ENCODE measurements at places on chromosomes 6 and 20.

- peak; percentile 21 for DNase-seq
Measured at GRCh38 chr6:26327450-26328264, 37.3 kb upstream of the BTN3A2 start.

GRCh38 chr6:41072836-41073202, at the start of gene NFYA:
Gene NFYA, plus strand, starts transcription at chr6:41072974. Its CDS starts 6,116 bp downstream, at chr6:41079090.
- DNase-seq, result peak; percentile 93

DNA sequence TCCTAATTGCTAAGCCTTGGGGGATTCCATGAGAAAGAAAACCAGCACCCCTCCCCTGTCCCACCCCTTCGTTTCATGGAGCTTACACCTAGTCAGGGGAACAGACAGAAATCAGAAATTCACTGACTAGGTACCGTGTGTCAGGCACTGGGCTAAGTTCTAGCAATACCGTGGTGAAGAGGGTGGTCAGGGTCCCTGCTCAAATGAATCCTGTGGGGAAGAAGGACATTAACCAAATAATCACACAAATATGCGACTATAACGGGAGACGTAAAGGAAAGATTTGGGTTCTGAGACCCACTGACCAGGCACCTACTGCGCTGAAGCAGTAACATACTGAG, 65.1 kb upstream of the TOP1 start:
- no peak for DNase-seq

DNA sequence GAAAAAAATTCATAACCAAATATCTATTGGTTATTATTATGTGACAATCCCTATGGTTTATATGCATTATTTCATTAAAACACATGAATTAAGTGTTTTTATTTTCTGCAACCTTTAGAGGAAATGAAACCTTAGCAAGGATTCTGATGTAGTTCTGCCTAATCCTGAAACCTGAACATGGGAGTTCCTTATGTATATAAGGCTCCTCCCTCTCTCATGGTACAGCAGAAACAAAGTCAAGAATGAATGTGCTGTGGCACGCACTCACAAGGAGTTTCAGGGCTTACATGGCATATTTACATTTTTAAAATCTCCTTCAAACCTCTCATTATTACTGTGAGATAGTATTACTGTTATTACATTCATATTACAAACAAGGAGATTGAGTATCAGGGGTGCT, 426.4 kb upstream of the CITED2 start:
- no peak for DNase-seq

DNA sequence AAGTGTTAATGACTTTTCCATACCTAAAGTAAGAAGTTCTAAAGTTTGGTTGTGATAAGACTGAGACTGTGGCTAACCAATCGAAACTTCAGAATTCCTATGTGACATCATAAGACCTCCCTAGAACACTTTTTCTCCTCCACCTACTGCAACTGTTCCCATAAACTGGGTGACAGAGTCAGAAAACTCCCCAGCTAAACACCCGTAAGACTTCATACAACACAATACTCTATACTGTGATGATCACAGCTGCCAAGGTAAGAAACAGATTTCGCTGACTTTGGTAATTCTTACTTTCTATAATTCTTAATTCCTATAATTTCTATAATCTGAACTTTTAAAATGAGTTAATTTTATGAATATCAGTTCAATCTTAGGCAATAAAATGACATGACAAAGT, at the start of gene PLN:
Gene PLN (plus strand): TSS at position 161 of the 400 bp plus-strand sequence. CDS start 10,626 bp downstream, outside the sequence.
- DNase-seq, result no peak

DNA sequence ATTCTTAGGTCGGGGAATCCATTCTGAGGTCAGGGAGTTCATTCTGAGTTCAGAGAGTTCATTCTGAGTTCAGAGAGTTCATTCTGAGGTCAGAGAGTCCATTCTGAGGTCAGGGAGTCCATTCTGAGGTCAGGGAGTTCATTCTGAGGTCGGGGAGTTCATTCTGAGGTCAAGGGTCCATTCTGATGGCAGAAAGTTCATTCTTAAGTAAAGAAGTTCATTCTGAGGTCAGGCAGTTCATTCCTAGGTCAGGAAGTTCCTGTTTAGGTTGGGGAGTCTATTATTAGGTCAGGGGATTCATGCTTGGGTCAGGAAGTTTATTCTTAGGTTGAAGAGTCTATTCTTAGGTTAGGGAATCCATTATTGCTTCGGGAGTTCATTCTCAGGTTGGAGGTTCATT, 16.5 kb upstream of the NXT1 start:
- no peak for DNase-seq

DNA sequence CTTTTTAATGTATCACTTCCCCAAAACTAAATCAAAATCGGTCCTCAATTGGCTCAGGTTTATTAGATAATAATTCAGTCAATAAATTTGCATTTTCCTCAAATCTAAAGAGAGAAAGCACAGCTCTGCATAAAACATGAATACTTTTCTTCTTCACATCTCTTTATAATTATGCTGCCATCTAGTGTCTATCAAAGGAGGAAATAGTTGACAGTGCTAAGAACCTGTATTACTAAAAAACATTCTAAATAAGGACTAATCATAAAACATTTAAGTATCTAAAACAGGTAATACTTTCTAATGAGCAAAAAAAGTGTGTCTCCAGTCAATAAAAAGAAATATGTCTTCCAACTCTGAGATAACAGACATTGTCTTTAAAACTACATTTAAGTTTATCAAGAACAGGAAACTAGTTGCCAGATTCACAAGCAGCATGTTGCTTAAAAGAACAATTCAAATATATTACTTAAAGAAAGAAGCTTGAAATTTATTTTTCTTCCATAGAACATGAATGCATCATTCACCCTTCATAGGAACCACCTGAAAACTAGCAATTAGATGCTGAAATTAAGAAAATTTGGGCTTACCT, 56.5 kb upstream of the DST start:
- no peak for DNase-seq

DNA sequence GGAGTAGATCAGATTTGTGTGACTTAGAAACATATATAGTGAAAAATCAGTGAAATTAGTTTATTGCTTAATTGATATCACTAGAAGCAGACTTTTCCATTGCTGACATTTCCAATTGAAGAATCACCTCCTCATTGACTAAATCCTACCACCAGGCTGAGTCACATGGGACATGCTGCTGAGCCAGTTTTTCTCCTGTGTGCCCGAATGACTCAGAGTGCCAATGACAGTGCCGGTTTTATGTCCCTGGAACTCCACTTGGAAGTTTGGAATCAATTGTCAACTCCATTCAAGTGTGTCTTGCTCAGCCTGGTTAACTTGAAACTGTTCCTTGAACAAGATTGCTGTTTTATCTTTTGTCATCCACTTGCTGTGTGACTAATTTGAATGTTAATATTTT, 316.1 kb upstream of the PRDM1 start:
- DNase-seq, result no peak

DNA sequence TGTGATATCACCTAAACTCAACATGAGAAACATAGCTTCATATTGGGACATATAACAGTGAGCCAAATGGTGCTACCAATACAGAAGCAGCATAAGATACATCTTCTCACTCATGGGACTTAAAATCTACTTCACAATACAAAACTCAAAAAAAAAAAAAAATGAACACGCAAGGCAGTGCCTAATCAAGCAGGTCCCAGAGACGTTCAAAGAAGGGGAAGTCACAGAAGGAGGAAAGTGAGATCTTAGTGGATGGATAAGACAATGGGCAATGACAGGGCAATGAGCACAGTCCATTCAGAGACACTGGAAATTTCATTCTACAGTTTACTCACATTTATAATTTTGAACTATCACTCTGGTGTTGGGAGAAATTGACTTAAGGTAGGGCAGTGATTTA, 88.3 kb downstream of the FAM50B start:
- no peak for DNase-seq

- DNase-seq, result no peak
Measured at GRCh38 chr20:36988494-36988966, 37.0 kb upstream of the SAMHD1 start.

- no peak for DNase-seq
Measured at GRCh38 chr6:39932386-39932910, 1.8 kb downstream of the MOCS1 start.

DNA sequence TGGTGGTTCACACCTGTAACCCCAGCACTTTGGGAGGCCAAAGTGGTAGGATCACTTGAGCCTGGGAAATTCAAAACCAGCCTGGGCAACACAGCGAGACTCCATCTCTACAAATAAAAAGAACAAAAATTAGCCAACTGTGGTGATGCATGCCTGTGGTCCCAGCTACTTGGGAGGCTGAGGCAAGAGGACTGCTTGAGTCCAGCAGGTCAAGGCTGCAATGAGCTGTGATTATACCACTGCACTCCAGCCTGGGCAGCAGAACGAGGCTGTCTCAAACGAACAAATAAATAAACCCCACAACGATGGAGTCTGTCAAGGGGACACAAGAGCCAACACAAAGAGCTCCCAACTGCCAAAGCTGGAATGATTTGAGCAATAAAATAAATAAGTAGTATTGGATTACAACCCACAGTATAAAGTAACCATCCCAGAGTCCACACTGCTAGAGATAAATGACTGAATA, 13.5 kb downstream of the ZMYND8 start:
- no peak for DNase-seq

GRCh38 chr6:106163446-106163965, 77.4 kb downstream of the PRDM1 start:
- no peak for DNase-seq

- no peak for DNase-seq
Measured at GRCh38 chr20:10174400-10174799, 44.2 kb upstream of the SNAP25 start.

GRCh38 chr6:63883597-63883996, 248.0 kb downstream of the PHF3 start:
- no peak for DNase-seq

DNA sequence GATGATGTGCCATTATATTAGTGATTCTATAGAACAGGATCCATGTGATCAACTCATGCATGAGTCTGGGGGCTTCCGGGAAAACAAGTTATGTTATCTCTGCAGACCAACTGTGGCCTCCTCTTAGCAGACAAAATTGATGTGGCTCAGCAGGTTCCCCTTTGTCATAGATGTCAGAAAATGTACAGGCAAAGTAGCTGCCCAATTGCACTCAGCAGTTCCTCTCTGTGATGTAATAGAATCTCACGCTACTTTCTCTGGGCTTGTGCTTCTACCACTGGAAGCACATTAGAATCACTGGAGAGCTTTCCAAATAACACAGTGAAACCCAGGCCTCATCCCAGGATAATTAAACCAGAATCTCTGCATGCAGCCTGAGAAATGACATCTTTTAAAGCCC, 253.1 kb downstream of the SLC24A3 start:
- DNase-seq, result no peak

DNA sequence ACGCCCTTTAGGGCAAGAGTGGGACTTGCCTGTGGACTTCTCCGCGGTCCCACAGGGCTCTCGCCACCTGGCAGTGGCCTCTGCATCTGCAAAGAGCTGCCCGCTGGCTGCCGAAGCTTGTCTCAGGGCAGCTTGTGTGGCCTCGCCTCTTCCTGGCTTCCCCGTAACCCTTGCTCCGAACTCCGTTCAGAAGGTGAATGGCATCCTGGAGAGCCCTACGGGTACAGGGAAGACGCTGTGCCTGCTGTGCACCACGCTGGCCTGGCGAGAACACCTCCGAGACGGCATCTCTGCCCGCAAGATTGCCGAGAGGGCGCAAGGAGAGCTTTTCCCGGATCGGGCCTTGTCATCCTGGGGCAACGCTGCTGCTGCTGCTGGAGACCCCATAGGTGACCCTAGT, 3.0 kb downstream of the RTEL1 start:
- DNase-seq, result no peak

GRCh38 chr6:44696686-44697085, 309.2 kb downstream of the CDC5L start:
- DNase-seq, result peak; percentile 59

DNA sequence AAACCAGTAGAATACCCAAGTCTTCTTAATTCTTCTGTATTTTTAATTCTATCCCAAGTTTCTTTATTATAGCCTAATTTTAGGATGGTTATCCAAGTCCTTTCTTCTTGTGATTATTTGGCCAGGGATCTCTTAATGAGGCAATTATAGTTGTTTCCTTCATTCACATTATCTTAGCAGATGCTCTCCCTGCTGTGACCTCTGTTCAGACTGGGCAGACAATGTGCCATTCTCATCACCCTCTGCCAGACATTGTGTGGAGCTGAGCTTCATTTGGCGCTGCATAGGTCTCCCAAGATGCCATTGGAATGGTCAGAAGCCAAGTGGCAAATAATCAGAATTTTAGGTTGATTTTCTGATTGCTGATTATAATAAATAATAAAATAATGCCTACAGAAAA, 79.4 kb downstream of the LIN28B start:
- DNase-seq, result no peak

- no peak for DNase-seq
Measured at GRCh38 chr20:33851842-33852466, 40.8 kb downstream of the CHMP4B start.

DNA sequence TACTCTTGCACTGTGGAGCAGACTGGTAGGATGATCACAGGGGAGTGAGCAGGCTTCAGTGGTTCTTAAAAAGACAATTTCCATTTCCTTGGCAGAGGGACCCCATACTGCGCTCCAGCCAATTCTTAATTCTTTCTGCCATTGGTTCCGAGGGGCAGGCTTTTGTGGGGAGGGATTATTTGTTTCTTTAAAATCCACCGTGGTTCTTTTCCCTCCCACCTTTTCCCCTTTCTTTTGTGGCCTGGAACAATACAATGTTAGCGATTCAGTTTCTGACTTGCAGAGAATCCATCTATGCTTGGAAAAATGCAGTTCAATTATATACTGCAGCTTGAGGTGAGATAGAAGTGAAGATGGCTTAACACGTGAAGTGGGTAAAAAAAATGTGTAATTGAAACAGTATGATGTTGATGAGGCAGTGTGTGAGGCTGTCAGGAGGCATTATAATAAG, 379.0 kb upstream of the FLRT3 start:
- no peak for DNase-seq

GRCh38 chr6:18055714-18056382, 66.6 kb downstream of the NHLRC1 start:
- no peak for DNase-seq

DNA sequence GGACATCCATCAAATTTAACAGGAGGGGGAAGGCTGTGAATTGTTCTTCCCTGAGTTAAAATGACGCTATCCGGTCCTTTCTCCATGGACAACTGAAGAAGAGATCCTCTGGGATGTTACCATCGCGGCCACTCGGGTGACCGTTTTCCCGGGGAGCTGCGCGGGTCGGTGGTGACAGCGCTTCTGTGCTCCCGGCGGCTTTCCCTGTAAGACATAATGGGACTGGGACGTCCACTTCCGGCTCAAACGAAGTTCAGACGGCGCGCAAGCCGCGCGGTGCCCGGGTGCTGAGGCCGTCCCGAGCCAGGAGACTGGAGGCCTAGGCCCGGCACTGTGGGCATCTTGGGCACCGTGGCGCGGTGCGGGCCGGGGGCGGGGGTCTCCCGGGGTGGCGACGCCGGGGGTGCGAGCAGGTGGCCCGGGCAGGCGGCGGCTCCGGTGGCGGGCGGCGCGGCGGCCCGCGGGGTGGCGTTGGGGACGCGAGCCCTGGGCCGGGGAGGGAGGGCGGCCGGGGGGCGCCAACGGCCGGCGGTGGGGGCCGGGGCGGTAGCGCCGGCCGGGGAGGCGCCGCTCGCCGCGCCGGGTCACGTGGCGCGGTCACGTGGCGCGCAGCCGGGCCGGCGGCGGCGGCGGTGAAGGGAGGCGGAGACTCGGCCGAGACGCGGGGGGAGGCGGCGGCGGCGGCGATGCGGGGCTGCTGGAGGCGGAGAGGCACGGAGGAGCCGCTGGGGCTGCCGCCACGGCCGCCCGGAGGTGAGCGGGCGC, 63.6 kb downstream of the GTF2H5 start:
- DNase-seq, result peak; percentile 97

All from SK-N-SH (cell line).